ENCODE measurements at places on chromosomes 1 and 21.
A peak's percentile ranks its signal among the peaks of the same experiment; 100 is the strongest.

DNA sequence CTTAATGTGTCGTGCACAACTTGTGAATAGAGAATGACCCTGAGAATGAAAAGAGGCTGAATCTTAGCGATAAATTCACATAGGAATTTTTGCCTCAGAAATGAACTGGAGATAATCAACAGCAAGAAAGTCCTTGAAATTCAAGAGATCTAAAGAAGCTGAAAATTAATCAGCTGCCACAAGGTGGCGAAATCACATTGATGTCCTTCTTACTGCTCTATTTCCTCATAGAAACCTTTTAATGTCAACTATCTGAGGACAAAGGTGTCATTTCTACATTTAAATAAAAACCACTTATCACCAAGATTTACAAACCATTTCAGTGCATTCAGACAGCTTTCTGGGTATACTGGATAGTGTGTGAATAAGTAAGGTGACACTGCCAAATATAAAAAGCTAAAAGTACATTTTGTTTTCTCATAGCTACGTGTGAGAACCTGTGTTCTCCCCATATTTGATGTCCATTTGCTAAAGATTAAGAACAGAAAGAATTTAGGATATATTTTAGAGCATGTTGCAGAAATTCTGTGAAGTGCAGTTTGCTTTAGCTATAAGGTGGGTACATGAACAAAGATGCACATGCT lies 485.3 kb upstream of the PTBP2 start:
- DNase-seq = peak; percentile 57

GRCh38 chr21:21666689-21667088 lies 668.5 kb downstream of the NCAM2 start:
- DNase-seq = no peak

- DNase-seq = no peak
These were observed 19.5 kb upstream of the COL6A2 start for GRCh38 chr21:46078322-46078977.

GRCh38 chr1:156899956-156900718 lies 6.6 kb downstream of the PEAR1 start:
- no peak for DNase-seq

DNA sequence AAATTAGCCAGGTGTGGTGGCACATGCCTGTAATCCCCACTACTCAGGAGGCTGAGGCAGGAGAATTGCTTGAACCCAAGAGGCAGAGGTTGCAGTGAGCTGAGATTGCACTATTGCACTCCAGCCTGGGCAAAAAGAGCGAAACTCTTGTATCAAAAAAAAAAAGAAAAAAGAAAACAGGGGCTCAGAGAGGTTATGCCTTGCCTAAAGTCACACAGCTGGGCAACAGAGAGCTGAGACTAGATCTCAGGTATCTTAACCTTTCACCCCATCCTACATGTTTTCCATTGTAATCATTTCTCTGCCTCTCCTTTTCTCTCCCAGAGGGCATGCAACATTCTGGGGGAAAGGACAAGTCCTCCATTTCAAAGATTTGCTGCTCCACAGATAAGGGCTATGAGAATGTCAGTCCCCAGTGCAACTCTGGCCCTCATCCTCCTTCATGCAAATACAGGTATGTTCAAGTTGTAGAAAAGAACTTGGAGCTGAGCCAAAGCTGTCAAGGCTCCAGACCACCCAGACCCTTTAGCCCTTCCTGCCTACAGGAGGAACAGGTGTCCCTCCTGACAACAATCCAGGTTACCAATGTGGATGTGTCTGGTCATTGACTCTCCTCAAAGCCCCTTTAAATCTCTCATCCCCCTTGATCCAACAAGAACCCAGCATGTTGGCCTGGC lies 6.9 kb downstream of the SLC9A1 start:
- no peak for DNase-seq

DNA sequence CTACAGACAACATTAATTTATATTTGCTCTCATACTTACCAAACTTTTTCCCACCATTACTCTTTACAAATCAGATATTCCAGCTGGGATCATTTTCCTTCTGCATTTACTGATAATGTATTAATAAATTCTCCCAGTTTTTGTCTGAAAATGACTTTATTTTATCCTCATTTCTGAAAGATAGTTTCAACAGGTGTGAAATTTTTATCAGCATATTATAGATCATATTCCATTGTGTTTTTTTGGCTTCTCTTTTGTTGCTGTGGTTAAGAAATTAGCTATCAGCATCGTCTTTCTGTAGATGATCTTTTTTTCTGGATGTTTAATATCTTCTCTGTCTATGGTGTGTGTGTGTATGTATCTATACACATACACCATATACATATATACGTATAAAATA lies 2.7 kb downstream of the CFAP57 start:
- DNase-seq = no peak

DNA sequence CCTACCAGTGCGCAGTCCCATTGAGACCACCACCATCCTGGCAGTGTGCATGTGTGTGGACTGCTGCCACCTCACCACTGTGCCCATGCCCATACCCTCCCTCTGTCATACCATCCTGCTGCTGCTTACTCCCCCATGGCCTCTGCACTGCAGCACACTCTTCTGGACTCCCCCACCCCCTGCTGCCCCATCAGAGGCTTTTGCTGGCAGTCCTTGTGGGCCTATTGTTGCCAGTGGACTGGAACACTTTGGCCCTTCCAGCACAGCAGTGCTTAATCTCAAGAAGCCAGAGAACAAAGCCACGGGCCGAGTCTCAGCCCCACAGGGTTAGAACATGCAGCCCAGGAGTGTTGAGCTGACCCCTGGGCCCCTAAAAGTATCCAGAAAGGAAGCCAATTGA lies 41.9 kb upstream of the IVNS1ABP start:
- DNase-seq = no peak

GRCh38 chr1:41714638-41715389 lies 203.9 kb downstream of the HIVEP3 start:
- no peak for DNase-seq

DNA sequence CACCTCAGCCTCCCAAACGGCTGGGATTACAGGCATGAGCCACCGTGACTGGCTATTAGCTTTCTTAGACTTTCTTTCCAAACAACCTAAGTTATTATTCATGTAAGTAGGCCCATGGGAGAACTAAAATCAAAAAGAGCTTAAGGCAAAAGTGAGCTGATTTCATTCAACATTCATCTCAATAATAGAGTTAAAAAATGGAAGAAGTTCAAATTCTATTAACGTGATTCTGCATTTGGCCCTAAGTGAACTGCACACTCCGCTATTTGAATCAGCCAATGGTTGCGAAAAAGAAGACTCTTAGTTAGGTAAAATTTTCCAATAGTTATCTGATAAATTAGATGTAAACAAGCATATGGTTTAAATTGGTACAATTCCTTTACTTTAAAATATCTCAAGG lies 68.6 kb upstream of the WARS2 start:
- DNase-seq = no peak

DNA sequence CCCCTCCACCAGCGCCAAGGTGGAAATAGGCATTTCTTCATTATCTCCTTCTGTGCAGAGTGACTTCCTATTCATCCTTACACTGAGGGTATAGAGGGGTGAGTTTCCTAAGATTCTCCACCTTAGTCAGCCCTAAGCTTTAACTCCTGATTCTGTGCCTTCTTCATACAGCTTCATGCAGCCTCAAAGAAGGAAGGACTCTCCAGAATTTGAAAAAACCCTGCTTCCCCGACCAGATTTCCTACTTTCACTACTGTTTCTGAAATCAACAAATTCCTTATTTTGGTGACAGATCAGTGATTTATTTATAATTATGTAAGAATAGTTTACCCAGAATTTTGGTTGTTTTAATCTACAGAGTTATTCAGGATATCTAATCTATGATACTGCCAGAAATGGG lies 28.6 kb downstream of the GFI1 start:
- DNase-seq = no peak

GRCh38 chr1:14363707-14364413 lies 234.6 kb upstream of the KAZN start:
- no peak for DNase-seq

GRCh38 chr1:16125088-16125470 lies 30.8 kb downstream of the EPHA2 start:
- no peak for DNase-seq

- DNase-seq = no peak
These were observed 52.3 kb downstream of the C1orf198 start for GRCh38 chr1:230816018-230816417.

GRCh38 chr1:20187813-20188454 lies 1.6 kb upstream of the PLA2G2C start:
- no peak for DNase-seq

DNA sequence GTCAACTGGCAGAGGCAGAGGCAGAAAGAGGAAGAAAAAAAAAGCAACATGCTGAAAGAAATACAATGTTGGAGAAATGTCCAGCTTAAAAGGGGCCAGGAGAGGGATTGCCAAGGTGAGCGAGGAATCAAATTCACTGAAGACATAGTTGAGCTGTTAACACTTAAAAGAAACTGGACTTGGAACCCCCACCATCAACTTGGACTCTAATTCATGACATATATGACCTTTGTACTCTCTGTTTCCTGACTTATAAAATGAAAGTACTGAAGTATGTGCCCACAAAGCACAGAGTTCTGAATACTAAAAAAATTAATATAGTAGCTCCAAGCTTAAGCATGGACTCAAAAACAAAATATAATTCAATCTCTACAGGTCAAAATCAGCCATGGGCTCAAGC lies 16.1 kb downstream of the PRR9 start:
- no peak for DNase-seq

- peak; percentile 93 for DNase-seq
These were observed 27.4 kb downstream of the RABIF start for GRCh38 chr1:202861420-202862132.

DNA sequence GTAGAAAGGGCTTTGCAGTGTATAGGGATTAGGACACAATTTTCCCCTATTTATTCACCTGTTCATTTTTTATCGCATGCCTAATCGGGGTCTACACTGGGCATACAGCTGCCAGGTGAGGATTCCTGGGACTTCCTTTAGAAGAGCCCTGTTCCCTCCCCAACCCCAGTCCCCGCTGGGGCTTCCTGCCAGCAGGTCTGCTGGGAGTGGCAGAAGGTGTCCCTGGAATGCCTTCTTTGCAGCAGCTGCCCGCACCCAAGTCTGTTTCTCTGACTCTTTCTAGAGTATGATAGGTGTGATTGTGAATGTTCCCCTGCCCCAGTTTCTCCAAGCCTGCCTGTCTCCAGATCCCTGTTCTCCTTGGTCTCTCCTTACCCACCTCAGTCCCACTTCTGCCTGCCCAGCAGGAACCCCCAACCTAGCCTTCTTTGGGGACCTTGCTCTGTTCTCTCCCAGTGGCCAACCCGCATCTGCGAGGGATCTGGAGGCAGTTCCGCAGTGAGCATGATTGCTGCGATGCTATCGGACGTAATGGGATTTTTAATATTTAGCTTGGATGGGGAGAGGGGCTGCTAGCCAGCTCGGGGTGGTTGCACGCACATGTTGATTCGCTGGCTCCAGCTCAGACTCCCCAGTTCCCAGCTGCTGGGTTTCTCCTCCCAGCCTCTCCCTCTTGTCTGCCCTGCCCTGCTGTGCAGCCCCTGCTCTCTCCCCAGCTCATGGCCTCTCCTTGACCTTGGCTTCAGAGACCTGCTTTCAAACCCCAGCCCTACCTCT lies 79.8 kb downstream of the EPHB2 start:
- no peak for DNase-seq

GRCh38 chr21:31898933-31899630 lies 26.3 kb downstream of the HUNK start:
- DNase-seq = no peak

DNA sequence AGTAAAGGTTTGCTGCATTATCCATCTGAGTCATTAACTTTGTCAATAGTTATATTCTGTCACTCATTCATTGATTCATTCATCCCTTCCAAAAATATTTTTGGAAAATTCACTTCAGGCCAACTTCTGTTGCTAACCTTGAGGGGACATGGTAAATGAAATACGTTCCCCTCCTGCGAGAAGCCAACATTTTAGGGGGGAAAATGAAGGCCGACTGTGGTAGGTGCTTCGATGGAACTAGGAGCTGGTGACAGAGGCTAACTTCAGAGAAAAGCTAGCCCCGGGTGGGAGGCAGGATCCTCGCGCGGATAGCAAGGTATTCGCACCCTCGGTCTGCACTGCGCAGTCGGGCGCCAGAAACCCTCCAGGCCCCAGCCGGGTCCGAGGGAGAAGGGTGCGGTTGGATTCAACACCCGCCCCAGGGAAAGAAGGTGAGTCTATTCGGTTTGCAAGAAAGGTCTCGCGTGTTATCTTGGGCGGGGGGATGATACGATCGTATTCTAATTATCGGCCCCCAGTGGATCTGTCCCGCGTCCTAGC lies 646 bp upstream of the RRP15 start:
- no peak for DNase-seq

DNA sequence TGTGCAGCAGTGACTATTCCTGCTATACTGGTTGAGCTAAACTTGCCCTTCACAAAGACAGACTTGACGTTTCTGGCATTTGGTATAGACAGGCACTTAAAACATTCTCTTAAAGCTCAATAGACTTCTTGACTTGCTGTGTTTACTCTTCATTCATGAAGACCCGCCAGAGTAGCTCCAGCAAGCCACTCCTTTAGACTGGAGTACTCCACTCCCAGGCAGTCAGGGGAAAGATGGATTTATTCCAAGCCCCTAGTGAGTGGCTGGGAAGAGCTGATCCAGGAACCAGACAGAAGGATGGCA lies 70.7 kb downstream of the EVA1C start:
- no peak for DNase-seq

DNA sequence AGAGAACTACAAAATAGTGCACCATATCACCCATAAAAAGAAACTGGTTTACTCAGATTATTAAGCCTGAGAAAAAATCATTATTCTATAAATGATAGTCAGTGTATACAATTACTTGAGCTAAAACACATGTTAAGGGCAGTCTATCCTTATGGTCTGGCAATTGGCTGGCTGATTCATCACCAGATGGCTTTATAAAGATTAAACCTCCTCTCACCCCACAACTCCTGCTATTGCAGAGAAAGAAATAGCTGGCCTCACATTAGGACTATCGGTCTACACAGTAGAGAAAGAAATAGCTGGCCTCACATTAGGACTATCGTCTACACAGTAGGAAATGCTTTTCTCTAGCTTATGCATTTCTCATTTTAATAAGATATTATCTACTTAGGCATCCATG lies 21.2 kb downstream of the CEP170 start:
- DNase-seq = no peak

- no peak for DNase-seq
These were observed 29.2 kb downstream of the EPHB2 start for GRCh38 chr1:22739648-22740385.

DNA sequence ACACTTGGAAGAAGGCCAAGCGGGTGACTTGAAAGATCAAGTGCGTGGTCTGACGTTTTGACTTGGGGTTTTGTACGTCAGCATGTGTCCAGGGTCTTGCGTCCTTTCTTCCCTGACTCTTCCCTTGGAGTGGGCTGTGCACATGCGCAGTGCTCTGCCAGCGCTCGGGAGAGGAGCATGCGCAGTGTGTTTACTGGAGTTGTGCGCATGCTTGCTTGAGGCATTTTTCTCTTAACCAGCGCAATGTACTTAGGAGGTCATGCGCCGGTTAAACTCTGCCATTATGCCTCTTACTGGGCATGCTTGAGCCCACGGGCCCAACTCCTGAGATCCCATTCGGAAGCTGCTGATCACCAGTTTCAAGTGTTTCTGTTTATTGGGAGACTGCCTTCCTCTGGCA lies 242.5 kb upstream of the AJAP1 start:
- DNase-seq = no peak
